ENCODE measurements at places on chromosomes 1 and 21.

GRCh38 chr1:6948861-6949260, 163.6 kb downstream of the CAMTA1 start:
- no peak for DNase-seq

DNA sequence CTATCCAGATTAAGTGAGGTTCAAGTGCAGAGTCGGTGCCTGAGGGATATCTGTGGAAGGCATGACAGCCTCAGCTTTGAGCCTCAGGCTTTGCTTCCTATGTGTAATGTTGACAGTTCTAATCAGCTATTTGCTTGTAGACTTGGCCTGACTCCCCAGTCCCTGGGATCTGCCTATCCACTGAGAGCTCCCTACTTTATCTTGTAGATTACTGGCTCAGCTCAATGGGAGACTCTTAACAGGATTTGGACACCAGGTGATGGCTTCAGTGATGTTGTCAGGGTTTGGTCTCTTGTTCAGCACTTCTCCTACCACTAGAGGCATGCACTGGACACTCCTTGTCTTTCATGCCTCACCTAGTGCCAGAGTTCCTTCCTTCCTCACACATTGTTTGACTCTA, 126.6 kb upstream of the BEND5 start:
- DNase-seq, result no peak

- peak; percentile 94 for DNase-seq
These were observed at the start of gene PUM1 for GRCh38 chr1:31065310-31066217. Gene PUM1, minus strand, starts transcription at chr1:31065717. Its CDS starts 6,151 bp downstream, at chr1:31059566.

DNA sequence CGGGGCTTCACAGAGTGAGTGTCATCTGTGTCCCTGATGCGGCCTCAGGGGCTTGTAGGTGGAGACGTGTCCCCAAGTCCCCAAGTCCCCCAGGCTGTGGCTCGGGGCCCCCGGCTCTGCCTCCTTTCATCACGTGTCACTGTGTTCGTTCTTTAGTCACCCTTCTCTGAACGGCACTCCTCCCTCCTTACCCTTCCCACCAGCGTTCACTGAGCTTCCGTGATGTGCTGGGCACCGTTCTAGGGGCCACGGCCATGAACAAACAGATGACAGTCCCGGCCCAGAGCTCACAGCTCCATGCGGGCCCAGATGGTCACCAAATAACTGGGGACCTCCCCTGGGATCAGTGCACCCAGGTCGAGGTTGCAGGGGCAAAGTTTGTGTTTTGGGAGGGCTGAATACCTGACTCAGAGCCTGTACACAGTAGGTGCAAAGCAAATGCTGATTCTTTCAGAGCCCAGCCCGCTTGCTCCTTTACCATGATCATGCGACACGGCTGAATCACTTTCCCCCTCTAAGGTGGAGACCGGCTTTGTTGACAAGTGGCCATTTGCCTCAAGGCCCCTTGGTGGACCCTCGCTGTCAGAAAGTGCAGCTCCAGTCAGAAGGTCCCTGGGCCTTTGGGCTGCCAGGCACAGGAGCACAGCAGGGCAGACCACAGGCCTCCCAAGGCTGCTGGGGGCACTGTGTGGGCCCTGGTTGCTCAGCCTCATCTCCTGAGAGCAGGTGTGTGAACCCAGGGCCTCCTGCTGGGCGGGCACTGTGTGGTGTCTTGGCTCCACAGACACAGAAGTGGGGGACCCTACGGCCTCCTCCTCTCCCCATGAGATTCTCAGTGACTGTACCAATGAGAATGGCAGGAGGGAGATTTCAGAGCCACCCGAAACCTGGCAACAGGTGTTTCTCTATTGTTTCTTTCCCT, 592.5 kb downstream of the PTPRU start:
- no peak for DNase-seq

- DNase-seq, result peak; percentile 33
These were observed 50.2 kb downstream of the KCNN3 start for GRCh38 chr1:154819628-154820590.

GRCh38 chr1:202002507-202002906, 7.9 kb upstream of the ELF3 start:
- no peak for DNase-seq

DNA sequence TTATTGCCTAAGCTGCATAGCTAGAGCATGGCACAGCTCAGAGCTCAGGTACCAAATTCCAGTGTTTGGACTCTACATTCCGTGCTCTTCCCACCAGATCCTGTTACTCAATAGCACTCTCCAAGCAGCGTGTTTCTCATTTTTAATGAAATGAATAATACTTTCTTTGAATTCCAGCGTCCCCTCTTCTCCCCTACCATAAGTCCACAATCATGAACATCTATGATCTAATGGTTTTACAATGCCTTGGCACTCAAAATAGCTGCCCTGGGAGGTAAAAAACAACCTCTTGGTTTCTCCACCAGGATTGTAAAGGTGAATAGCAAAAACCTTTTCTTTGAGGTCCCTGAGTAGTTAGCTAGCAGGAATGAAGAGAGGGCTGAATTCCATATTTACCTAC, 480.0 kb upstream of the PKN2 start:
- no peak for DNase-seq

- DNase-seq, result no peak
These were observed 813 bp upstream of the DEDD start for GRCh38 chr1:161133220-161133740.

Data from suppressor macrophage treated with lipopolysaccharide for 1 hour (primary cell).